GM12891 (cell line): ENCODE measurements at places on chromosomes 5 and 9.

GRCh38 chr9:129646252-129646651, 4.3 kb upstream of the ASB6 start:
- DNase-seq, result no peak

- DNase-seq, result no peak
Measured at GRCh38 chr9:36194326-36195000, 3.7 kb downstream of the CLTA start.

- no peak for DNase-seq
Measured at GRCh38 chr5:163890261-163890660, 384.8 kb downstream of the MAT2B start.

DNA sequence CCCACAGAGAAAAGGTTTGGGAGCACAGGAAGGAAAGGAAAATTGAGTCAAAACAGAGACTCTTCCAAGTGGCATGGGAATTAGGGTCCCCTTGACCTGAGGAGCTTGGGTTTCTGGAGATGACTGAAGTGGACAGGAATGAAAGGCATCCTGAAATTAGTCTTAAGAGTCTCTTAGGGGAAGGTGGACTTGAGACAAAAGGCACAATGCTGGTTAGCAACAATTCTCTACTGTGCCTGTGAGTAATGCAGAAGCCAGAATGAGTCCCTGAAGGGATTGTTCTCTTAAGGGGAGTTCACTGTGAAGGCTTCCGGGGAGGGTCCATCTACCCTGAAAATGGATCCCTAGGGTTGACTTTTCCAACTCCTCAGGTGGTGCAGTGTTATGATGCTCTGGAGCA, 58.4 kb upstream of the FOXE1 start:
- DNase-seq, result no peak

- no peak for DNase-seq
Measured at GRCh38 chr5:176190886-176191755, 47.1 kb upstream of the SIMC1 start.

- DNase-seq, result no peak
Measured at GRCh38 chr5:14109771-14110170, 33.4 kb upstream of the TRIO start.

GRCh38 chr5:140571105-140571504, 6.5 kb downstream of the SLC35A4 start:
- DNase-seq, result no peak

DNA sequence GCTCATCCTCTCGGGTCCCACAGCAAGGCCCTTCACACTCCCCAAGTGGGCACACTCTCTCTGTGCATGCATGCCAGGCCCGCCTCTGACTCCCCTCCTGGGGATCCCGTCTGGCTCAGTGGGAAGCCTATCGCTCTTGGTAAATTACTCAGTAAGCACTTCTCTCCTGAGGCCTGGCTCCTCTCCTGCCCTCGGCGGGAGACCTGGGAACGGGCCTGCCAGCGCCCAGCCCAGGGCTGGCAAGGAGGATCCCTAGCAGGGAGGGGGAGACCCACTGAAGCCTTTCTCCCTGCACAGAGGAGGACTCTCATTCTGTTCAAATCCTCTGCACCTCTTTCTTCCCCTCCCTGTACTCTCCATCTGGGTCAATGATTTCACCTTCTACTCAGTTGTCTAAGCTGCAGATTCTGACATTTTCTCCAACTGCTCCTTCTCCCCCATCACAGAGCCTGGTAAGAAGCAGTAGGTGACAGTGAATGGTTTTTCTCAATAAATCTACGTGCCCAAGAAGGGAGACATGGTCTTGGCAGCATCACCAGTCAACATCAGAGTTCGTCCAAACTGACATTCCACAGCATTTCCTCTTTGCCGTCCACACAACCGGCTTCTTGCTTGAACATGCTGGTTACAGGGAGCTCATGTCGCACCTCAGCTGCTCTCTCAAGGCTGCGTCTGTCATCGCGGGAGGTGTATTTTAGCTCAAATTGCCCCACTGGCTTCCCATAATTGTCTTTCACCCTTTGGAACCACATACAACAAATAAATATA, 81.9 kb downstream of the GPR21 start:
- DNase-seq, result no peak

GRCh38 chr9:69474821-69475220, 149.8 kb downstream of the ENTREP1 start:
- DNase-seq, result no peak

GRCh38 chr5:123916345-123917121, 404.6 kb downstream of the CSNK1G3 start:
- DNase-seq, result no peak

GRCh38 chr9:72464857-72465592, 56.4 kb upstream of the TMC1 start:
- DNase-seq, result no peak

DNA sequence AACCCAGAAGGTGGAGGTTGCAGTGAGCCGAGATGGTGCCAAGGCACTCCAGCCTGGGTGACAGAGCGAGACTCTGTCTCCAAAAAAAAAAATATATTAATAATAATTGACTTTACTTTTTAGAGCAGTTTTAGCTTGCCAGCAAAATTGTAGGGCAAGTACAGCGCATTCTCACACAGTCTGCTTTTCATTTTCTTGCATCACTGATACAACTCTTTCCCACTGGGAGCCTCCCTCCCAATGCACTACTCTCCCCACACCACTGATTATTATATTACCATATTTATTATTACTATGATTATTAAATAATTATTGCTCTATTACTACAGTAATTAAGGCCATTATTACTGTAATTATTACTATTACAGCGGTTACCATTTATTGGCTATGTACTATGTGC, 212.8 kb downstream of the GNA14 start:
- no peak for DNase-seq

DNA sequence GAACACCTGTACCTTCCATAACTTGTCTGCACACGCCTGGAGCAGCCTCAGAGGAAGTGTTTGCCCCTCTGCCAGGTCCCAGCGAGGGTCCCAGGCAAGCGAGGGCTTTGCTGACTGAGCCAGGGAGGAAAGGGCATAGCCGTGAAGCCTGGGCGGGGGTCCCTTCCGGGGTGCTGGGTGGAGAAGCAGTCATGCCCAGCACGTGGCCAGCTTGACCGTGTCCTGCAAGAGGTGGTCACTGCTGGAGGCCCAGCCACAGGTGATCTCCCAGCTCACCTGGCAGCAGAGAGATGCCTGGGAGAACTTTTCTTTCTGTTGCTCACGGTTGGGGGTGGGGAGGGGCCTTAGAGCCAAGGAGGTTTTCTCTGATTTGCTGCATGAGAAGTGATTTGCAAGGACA, 195.3 kb downstream of the CACNA1B start:
- DNase-seq, result no peak

- DNase-seq, result no peak
Measured at GRCh38 chr9:36897019-36897418, 137.0 kb downstream of the PAX5 start.

DNA sequence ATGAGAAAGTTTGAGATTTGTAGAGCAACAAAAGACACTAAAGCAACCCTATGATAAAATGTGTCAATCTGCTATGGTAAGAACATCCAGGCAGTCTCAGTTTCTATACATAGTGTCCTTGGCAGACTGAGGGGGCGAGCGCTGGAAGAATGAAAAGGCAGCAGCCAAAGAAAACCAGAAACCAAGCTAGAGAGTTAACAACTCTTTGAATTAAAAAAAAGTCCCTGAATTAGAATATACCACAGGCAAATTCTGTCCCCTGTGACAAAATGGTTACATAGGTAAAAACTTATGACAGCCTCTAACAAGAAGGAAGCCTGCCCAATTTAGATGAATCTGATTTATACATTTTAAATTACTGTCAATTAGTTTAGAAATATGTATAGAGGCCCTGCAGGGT, 106.7 kb downstream of the OXCT1 start:
- no peak for DNase-seq

- DNase-seq, result no peak
Measured at GRCh38 chr9:35998333-35998732, 38.4 kb upstream of the RECK start.

DNA sequence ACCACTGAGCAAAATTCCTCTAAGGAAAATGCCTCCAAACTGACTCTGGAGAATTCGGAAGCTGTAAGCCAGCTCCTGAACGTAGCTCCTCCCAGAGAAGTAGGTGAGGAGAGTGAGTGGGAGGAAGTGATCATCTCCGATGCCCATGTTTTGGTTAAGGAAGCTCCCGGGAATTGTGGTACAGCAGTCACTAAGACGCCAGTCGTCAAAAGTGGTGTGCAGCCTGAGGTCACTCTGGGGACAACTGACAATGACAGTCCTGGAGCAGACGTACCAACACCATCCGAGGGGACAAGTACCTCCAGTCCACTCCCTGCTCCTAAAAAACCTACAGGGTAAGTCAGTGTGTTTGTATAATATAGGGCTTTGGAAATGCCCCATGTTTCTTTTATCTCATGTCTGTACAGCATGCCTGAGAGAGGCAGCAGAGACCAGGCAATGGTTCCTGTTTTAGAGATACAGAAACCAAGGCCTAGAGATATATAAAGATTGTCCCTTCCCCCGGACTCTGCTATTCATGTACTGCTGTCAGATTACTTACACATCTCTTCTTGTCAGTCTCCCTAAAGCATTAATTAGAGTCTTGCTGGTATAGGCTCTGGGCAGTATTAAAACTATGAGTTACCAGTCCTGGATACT, 23.9 kb downstream of the HMGXB3 start:
- DNase-seq, result no peak

- DNase-seq, result peak; percentile 38
Measured at GRCh38 chr5:124649491-124650146, 96.8 kb downstream of the ZNF608 start.

DNA sequence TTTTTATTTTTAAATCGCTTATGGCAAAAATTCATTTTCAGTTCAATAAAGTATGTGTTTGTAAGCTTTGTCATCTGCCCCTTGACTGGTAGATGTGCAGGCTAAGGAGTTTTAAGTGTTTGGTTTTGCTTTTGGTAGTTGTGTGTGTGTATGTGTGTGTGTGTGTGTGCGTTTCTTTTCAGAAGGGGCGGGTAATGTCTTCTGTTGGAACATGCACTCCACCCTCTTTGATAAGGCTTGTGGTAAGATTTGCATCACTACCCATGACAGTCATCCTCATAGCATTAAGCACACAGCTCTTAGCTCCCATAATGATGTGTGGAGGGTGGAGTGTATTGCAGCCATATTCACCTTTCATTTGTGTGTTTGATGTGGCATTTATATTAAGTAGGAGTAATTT, 92.1 kb upstream of the FSD1L start:
- no peak for DNase-seq

GRCh38 chr5:132655821-132656773, 1.9 kb upstream of the IL13 start:
- no peak for DNase-seq

DNA sequence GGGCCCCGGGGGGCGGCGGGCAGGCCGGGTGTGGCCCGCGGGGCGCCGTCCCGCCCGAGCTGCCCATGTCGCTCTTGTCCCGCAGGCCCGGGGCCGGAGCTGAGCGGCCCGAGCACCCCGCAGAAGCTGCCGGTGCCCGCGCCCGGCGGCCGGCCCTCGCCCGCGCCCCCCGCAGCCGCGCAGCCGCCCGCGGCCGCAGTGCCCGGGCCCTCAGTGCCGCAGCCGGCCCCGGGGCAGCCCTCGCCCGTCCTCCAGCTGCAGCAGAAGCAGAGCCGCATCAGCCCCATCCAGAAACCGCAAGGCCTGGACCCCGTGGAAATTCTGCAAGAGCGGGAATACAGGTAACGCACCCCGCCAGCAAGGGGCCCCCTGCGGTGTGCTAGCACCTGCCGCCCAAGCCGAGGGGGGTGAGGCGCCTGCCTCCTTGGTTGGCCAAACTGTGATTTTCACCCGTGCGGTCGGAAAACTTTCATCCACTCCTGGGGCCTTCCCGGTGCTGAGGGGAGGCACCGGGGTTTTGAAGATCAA, 32.1 kb downstream of the SMARCA2 start:
- no peak for DNase-seq

GRCh38 chr5:109566361-109566760, 123.4 kb upstream of the MAN2A1 start:
- no peak for DNase-seq

GRCh38 chr9:3292311-3292710, 233.5 kb downstream of the RFX3 start:
- no peak for DNase-seq

DNA sequence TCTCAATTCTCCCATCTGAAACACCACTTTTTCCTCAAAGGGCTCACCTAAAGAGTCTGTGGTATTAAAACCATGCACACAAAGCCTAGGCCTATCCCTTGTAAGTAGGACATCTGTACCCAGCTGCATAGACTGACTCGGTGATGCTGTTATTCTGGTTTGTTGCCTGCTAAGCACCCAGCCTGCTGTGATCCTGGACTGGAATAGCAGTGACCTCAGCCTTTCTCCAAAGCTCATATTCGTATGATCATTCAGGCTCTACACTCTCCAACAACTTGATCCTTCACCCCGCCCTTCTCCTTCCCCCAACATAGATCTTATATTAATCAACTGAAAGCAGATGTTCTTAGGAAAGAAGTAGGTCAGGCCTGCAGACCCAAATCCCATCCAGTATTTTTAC, 81.4 kb upstream of the WWC1 start:
- no peak for DNase-seq

DNA sequence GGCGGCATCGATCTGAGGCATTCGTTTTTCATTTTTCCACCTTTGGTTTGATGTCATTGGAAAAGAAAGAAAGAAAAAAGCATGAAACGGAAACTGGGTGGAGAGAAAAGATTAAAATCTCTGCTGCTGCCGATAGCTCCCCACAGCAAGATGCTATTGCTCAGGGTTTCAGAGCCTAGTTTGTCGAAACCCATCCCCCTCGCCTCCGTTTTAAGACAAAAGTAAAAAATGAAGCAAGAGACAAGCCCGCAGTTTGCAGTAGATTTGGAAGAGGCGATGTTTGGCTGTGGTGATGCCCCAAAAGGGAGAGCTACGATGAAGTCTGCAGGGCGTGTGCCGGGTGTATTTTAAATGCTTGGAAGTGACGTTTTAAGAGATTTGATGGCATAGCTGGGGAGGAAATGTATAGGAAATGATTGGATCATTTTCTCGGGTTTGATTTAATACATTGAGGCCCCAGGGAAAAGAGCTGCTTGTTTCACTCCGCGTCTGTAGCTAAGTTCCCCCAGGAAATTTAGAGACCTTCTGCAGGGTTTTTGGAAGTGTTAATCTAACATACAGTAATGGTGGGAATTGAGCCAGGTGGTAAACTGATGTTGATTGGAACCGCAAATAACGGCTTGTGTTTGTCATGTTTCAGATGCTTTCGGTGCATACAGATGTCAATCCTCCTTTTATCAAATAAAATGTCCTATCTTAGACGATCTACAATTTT, 909 bp downstream of the NDFIP1 start:
- peak; percentile 11 for DNase-seq

GRCh38 chr9:79600466-79600865, 28.7 kb downstream of the TLE4 start:
- DNase-seq, result no peak

DNA sequence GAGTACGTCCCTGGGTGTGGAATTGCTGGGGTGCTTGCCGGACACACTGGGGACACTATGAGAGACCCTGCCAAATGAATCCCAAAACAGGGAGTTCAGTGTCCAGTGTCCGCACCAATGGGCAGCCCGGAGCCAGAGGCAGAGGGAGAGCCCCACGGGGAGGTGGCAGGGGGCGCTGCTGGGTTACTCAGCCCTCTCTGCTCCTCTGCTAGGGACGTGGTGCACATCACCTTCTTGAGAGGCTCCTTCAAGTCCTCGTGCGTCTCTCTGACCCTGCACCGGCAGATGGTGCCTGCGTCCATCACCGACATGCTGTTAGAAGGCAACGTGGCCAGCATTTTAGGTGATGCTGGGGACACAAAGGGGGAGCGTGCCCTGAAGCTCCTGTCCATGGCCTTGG, 20.8 kb downstream of the STKLD1 start:
- DNase-seq, result no peak
